Activated CD4-positive, alpha-beta T cell treated with anti-CD3 and anti-CD28 coated beads, Interleukin-2, Interleukin-4, amounts not matched to agents 100 ng/mL and 50 ng/mL, durations not matched to agents 16 hours and 8 hours (primary cell): ENCODE measurements at places on chromosomes 3 and 15.

DNA sequence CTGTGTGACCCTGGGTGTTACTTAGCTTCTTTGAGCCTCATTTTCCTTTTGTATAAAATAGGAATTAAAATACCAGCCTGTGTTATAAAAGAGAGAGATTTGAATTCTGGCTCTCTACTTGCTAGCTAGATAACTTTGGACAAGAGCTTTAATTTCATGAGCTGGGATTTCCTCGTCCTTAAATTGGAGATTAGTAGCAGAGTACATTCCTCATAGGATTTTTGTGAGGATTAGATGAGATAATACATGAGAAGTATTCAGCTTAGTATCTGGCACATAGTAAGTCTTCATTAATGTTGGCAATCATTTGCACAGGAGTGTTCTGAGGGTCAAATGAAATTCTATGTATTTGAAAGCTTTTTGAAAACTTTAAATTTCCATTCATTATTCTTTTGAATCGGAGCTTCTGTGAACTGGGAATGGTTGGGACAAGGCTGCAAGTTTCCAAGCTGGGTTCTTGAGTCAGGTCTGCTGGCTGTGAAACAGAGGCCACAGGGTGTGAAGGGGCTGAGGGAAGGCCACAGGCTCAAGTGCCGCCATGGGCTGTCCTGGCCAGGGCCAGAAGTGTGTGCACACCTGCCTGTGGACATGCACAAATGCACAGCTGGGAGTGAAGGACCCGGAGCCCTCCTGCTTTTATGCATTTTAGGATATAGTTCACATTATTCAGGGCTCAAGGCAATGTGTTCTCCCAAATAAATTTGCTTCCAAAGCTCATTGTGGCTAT, 17.2 kb downstream of the ALPK3 start:
- DNase-seq, result no peak

- DNase-seq, result no peak
Observed at GRCh38 chr3:125128861-125129501, 73.2 kb upstream of the HEG1 start.

- DNase-seq, result no peak
Observed at GRCh38 chr15:69914040-69914439, 183.7 kb downstream of the TLE3 start.

DNA sequence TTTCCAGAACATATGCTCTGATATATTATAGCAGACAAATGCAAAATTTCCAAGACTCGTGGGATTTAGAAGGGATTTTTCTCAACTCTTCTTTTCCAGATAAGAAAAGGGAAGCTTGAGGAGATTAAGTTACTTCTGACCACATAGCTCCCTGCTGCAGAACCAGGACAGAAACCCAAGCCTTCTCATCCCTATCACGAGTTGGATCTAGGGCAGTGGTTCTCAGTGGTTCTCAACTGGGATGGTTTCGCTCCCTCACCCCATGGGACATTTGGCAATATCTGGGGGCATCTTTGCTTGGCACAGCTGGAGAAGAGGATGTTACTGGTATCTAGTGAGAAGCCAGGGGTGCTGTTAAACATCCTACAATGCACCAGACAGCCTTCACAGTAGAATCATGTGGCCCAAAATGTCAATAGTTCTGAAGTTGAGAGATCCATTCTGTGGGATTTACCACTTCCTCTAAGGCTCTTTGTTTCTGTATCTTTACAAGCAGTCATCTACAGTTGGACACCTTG, 64.2 kb downstream of the LIPC start:
- no peak for DNase-seq

GRCh38 chr3:161149529-161149928, 44.4 kb upstream of the B3GALNT1 start:
- no peak for DNase-seq

DNA sequence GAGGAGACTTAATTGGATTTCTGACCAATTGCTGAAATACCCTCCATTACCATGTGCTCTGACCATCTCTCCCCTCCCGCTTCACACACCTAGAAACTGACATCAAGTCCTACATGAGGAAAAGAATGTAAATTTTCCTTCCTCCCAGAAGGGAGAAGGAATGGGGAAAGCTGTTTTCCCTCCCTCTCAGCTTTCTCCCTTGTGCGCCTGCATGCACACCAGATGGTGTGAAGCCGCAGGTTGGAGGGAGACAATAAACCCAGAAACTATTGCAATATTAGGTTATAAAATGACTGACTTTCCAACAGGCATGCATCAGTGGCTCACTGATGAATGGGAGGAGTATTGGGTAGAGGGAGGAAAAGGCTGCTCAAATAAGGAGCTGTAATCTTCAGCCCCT, 50.9 kb downstream of the MB21D2 start:
- no peak for DNase-seq

GRCh38 chr15:91849749-91850161, 3.8 kb upstream of the SLCO3A1 start:
- DNase-seq, result peak; percentile 37

DNA sequence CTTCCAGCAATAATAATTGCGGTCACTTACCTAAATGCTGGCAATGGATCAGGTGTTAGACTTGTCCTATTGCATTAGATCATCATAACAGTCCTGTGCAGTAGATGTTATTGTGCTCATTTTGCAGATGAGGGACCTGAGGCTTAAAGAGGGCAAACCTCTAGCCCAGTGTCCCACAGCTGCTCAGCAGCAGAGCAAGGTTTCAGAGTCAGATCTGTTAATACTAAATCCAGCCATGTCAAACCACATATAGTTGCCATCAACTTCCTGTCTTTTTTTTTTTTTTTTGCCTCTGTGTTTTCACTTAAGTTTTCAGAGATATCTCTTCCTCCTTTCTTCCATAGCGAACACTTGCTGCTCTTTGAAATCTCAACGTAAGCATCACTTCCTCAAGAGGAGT, 12.1 kb downstream of the FEZF2 start:
- no peak for DNase-seq

DNA sequence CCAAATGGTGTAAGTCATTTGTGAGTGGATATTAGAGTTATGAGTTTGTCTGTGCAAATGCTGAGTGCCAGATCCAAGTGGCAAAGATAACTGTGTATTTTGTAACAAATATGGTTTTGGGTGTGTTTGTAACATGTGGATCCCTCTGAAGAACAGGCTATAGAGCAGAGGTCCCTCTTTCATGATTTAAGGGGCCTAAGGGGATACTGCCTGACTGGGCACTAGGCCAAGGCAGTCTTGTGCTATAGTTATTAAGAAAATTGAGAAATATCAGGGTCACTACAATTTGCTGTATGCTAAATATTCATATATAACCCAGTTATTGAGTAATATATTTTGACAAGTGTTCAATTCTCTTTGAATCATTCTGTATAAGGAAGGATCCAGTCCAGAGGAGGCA, 555.6 kb upstream of the RGMA start:
- no peak for DNase-seq

- DNase-seq, result no peak
Observed at GRCh38 chr3:175070946-175071345, 211.8 kb downstream of the NAALADL2 start.
